CD4-positive, alpha-beta T cell treated with Interferon alpha-2 for 1 hour (primary cell): ENCODE measurements at places on chromosomes 3 and 15.

- no peak for DNase-seq
Observed at GRCh38 chr15:29571792-29572431, 250.4 kb downstream of the TJP1 start.

GRCh38 chr3:156406393-156406792 lies 148.5 kb downstream of the SSR3 start:
- no peak for DNase-seq

DNA sequence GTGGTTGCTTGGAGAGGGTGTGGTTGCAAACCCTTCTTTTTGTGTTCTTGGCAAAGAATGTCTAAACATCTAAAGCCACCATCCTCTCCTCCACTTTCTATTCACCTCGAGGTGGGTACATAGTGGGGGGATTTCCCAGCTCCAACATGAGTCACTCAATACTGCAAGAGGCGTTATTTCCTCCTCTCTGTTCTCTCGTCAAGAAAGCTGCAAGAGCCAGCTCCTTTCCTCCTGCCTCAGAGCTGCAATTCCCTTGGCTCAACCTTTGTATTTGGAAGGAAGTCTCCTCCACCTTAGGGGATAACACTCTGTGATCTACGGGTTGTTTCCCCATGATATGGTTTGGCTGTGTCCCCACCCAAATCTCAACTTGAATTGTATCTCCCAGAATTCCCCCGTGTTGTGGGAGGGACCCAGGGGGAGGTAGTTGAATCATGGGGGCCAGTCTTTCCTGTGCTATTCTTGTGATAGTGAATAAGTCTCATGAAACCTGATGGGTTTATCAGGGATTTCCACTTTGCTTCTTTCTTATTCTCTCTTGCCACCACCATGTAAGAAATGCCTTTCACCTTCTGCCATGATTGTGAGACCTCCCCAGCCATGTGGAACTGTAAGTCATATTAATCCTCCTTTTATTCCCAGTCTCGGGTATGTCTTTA lies 138.4 kb downstream of the PLCL2 start:
- DNase-seq, result peak; percentile 60

DNA sequence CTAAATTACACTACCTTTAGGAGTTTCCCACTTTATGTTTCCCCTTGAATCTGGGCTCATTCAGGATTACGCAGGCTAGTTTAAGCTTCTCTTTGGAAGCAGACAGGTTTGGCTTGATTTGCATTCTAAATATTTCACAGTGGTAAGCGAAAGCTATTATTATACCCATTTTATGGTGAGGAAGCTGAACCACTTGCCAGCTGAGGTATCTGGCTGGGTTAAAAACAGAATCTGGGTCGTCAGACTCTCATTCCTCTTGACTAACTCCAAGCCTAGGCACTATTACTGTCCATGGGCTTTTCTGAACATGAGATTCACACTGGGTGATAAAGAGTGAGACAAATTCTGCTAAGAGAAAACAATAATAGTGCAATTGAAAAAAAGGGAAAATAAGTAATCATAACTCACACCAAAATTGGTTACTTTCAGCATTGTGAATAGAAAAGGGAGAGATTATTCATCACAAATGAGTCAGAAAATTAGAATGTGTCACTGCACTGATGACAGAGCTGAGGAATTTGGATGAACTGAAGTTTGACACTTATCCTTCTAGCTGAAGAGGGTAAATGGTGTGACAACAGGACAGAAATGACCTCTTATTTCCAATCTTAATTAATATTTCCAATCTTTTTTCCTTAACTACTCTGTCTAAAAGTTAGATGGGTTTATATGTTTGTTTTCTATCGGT lies 211.3 kb downstream of the TIGIT start:
- DNase-seq, result no peak

DNA sequence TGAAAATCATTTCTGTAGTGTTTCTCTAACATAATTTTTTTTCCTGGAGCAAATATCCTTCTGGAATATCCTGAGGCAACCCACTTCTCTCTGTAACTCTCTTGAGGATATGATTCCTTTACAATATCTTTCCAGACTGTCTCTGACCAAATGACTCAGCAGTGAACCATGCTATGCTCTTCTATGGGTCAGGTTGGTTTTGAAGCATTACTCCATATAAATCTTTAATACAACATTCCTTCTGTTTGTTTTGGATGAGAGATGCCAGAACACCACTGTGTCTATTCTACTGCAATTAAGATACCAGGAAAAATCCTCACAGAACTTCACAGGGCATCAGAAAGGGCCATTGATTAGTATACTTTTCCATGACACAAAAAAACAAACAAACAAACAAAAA lies 626.4 kb upstream of the ZNF385D start:
- DNase-seq, result no peak

GRCh38 chr3:150519026-150519425 lies 27.3 kb downstream of the SERP1 start:
- DNase-seq, result no peak

DNA sequence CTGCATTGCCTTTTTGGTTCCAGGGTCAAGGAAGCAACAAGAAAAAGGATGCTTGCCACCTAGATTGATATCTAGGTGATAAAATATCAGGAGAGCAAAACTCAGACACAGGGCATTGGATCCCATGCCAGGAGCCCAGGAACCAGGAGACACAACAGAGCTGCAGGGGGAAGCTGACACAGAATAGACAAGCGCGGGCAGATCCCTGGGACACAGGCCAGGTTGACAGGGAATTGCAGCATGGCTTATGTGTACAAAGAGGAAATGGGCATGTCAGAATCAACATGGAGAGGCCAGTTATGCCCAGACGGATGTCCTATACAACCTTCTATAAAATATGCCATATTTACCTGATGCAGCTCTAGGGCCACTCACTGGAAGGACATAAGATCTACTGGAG lies 84.2 kb downstream of the SEMA6D start:
- no peak for DNase-seq

- DNase-seq, result no peak
Observed at GRCh38 chr3:113454057-113454456, 12.8 kb upstream of the CFAP44 start.

GRCh38 chr3:156649681-156650080 lies 24.7 kb upstream of the TIPARP start:
- DNase-seq, result no peak

GRCh38 chr15:32867313-32867626 lies 149.5 kb downstream of the GREM1 start:
- no peak for DNase-seq
